Upper lobe of right lung (tissue), 1 donor: ENCODE measurements at places on chromosomes 1 and 21. TPM values are rescaled to one million over a fixed set of nuclear protein-coding genes. Genes with fewer than 3 reads are reported as not detected.

TNN gene
- total RNA-seq, result not detected

DMBX1 gene
- not detected for total RNA-seq

NDUFS5 gene
- 154 TPM for total RNA-seq

RAB4A gene
- 47.1 TPM for total RNA-seq

PDZK1 gene
- 0.67 TPM for total RNA-seq

HSF2BP gene
- 0.41 TPM for total RNA-seq

DNA sequence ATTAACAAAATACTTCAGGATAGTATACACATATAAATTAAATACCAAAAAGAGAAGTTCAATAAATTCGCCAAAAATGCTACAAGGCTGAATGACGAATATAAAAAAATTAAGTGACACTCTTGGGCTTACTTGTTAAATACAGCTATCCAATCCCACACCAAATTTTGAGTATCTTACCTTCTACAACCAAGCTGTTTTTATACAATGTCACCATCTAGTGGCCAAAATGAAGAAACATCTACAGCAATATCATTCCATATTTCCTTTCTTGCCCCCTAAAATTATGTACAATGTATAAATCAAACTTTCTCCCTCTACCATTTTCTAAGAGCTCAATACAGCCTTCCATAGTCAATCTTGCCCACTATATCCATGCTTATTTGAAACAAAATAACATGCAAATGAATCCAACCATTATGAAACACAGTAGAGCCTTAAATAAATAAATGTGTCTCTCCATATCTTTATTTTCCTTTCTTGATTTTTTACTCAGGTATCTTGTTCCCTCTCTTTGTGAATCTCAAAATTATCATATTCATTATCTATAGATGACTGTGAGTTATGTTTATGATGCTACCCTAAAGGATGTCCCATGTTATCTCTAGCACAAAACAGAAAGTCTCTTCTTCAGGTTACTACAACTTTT, 86.3 kb downstream of the ACBD6 start:
- H3K27me3 ChIP-seq, result no peaks in the 10 kb centered on the region
- no peak overlapping the region for H3K27ac ChIP-seq
- no peak overlapping the region for H3K4me3 ChIP-seq
- peaks cover 12% of the 10 kb centered on the region for H3K36me3 ChIP-seq

DNA sequence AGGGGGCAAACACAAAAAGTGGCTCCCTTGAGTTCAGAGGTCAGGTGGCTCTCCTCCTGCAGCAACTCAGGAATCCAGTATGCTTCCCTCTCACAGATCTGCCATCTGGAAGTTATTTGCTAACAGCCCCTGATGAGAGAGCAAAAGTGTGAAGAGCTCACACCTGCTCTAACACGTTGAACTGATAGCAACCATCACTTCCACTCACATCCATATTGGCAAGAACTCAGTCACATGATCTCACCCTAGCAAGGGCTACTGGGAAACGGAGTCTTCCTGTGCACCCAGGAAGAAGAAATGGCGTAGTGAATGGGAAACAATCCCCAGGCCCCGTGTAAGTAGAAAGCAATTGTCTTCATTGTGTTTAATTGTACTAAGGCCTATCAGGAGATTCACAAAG, 20.7 kb upstream of the SLC45A1 start:
- no peak overlapping the region for H3K27ac ChIP-seq
- DNase-seq, result no peak
- H3K36me3 ChIP-seq, result no peaks in the 10 kb centered on the region
- no peaks in the 10 kb centered on the region for H3K27me3 ChIP-seq

GRCh38 chr1:246647513-246647912, 76.7 kb upstream of the SCCPDH start:
- DNase-seq, result no peak
- H3K36me3 ChIP-seq, result peaks cover 56% of the 10 kb centered on the region
- H3K27me3 ChIP-seq, result no peaks in the 10 kb centered on the region
- no peak overlapping the region for H3K27ac ChIP-seq

DNA sequence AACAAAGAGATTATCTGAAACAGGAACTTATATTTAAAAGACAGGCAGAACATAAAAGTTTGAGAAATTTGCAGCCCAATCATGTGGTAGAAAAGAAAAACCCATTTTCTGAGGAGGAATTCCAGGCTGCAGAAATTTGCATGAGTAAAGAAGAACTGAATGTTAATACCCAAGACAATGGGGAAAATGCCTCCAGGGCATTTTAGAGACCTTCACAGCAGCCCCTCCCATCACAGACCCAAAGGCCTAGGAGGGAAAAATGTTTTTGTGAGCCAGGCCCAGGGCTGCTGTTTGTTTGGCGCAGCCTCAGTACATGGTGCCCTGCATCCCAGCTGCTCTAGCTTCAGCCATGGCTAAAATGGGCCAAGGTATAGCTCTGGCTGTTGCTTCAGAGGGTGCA, 554.3 kb upstream of the CHRM3 start:
- H3K27ac ChIP-seq, result no peak overlapping the region
- H3K27me3 ChIP-seq, result no peaks in the 10 kb centered on the region

- H3K36me3 ChIP-seq, result no peaks in the 10 kb centered on the region
- peaks cover 4% of the 10 kb centered on the region for H3K4me1 ChIP-seq
- H3K27ac ChIP-seq, result no peak overlapping the region
- no peak for DNase-seq
- no peak overlapping the region for H3K4me3 ChIP-seq
These were observed 106.3 kb downstream of the EDEM3 start for GRCh38 chr1:184648160-184648855.

- DNase-seq, result no peak
- H3K4me3 ChIP-seq, result no peak overlapping the region
- no peaks in the 10 kb centered on the region for H3K27me3 ChIP-seq
- no peaks in the 10 kb centered on the region for H3K4me1 ChIP-seq
- no peak overlapping the region for H3K27ac ChIP-seq
- H3K36me3 ChIP-seq, result no peaks in the 10 kb centered on the region
These were observed 38.6 kb upstream of the ADGRL4 start for GRCh38 chr1:79044974-79045650.

DNA sequence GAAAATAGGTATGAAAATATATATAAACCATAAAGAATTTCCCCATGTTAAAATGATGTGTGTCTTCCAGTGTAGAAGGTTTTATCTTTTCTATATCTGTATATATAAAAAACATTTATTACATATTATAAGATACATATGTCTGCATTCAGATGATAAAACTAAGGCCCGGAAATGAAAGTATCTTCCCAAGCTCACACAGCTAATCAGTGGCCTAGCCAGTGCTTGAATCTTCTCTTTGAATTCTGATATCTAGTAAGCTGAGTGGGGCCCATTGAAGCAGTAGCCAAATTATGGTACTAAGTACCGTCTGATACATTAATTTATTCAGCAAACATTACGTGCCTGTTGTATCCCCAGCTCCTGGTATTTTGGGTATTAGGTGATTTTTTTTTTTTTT, 28.6 kb downstream of the UCK2 start:
- no peak for DNase-seq
- H3K4me3 ChIP-seq, result no peak overlapping the region
- no peaks in the 10 kb centered on the region for H3K36me3 ChIP-seq
- peaks cover 7% of the 10 kb centered on the region for H3K4me1 ChIP-seq
- H3K27me3 ChIP-seq, result no peaks in the 10 kb centered on the region

DNA sequence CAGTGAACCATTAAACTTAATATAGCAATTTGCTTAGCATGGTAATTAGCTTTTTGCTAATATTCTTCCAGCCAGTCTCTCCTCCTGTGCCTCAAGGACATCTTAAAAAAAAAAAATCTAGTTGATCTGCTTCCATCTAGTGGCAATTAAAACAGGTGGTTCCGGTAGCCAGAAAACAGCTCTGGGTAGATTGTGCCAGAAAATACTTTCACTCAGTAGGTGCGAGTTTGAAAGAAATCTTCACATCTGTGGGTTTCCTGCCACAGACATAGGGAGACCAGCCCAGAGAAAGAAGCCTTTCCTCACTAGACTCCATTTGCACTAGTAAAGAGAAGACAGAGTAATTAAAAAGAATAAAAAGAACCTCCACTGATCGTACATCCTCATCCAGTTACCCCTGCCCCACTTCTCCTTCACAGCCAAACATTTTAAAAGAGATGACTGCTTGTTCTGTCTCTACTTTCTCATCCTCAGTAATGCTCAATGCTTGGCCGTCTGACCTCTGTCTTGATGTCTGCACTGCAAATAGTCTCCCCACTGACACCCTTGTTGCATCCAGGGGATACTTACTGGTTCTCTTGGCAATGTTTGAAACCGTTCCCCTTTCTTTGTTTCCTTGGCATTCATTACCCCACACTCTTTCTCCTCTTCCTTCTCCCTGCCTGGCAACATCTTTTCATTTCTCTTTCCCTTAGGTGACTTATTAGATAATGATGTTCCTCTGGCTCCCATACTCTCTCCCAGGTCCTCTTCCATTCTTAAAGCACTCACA, 16.9 kb downstream of the SELL start:
- no peak for DNase-seq

DNA sequence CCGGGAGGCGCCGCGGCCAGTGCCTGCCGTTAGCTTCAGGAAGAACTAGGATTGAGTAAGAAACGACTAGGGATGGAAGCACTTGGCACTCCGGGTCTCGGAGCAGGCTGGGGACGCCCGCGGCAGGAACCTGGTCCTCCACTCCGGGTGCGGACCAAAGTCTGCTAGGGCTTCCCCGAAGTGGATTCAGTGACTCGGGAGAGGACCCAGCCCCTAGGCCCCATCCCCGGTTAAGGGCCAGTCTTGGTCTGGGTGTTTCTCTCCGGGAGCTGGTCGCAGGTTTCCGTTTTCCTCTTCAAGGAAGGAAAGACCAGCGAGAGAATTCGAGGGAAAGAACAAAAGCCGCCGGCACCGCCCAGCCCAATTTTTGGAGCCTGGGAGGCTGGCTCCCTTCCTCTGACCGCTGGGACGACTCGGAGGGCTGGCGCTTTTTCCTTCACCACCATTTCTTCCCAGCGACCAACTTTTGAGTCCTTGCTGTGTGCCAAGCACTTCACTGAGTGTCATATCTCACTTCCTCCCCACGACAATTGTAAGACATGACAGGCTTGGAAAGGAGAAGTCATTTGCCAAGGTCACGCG, 16.8 kb upstream of the STMN1 start:
- H3K27ac ChIP-seq, result peak overlapping the region; percentile 86
- H3K36me3 ChIP-seq, result no peaks in the 10 kb centered on the region
- H3K4me1 ChIP-seq, result peaks cover 8% of the 10 kb centered on the region

- H3K27me3 ChIP-seq, result no peaks in the 10 kb centered on the region
- no peak for DNase-seq
- H3K27ac ChIP-seq, result no peak overlapping the region
- H3K36me3 ChIP-seq, result no peaks in the 10 kb centered on the region
- H3K4me3 ChIP-seq, result no peak overlapping the region
These were observed 119.6 kb upstream of the CACYBP start for GRCh38 chr1:174880171-174880570.

DNA sequence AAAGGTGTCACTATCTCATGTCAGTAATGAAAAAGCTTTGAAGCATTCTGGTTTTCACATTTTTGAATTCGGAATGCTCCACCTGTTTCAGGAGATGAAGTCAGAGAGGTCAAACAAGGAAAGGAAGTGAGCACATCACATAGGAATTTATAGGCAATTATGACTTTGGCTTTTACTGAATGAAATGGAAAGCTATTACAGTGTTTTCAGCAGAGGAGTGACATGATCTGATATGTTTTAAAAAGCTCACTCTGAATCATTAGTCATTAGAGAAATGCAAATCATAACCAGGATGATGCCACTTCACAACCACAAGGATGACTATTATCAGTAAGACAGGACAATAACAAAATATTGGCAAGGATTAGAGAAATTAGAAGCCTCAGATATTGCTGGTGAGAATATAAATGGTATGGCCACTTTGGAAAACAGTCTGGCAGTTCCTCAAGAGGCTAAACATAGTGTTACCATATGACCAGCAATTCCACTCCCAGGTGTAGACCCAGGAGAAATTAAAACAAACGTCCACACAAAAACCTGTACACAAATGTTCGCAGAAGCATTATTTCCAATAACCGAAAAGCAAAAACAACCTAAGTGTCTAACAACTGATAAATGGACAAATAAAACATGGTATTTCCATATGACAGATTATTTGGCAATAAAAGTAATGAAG, 7.5 kb downstream of the TAF1A start:
- H3K27me3 ChIP-seq, result no peaks in the 10 kb centered on the region
- peaks cover 21% of the 10 kb centered on the region for H3K4me1 ChIP-seq
- no peak overlapping the region for H3K4me3 ChIP-seq

DNA sequence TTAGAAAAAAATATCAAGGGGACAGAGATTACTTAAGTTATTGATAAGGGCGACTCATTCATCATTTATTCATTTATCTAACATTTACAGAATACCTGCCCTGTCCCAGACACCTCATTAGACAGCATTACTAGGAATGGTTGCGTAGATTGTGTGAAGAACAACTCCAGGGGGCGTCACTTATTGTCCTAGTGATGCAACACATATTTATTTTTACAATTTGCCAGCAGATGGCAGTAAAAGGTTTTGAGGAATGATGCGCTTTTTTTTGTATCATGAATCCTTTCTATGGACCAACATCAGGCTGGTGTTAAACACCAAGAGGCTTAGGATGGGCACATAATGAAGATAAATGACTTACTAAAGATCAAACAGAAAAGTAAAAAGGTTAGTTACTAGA, 5.5 kb downstream of the NCAM2 start:
- H3K4me1 ChIP-seq, result peaks cover 5% of the 10 kb centered on the region
- no peaks in the 10 kb centered on the region for H3K36me3 ChIP-seq
- no peaks in the 10 kb centered on the region for H3K27me3 ChIP-seq
- no peak overlapping the region for H3K4me3 ChIP-seq
- H3K27ac ChIP-seq, result no peak overlapping the region

DNA sequence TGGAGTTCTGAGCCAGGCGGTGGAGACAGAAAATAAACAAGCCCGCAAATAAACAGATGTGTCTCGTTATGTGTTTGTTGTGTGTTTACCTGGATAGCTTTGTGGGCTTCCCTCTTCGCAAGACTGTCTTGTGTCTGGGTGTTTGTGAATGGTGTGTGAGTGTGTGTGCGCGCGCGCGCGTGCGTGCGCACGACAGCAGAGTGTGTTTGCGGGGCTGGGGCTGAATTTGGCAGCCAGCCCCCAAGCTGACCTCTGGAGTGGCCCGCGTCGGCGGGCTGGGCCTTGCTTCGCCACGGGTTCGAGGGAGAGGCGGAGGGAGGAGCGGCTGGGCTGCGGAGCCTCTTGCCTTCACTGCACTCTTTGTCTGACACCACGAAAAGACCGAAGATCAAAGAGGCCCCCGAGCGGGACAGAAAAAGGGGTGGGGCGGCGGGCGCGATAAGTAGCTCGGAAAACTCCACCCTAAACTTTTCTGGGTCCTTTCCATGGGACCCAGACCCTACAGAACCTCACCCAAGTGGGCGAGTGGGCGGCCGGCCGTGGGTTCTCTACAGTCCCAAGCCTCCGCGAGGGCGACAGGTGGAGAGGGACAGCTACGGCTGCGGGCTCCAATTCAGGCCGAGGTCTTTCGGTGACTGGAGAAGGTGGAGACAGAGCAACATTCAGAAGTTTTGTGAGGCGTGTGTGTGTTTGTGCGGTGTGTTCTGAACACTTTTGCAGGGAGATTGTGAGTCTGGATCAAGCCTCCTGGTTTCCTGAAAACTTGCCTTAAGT, 14.5 kb downstream of the PAX7 start:
- H3K4me1 ChIP-seq, result peaks cover 3% of the 10 kb centered on the region
- no peak overlapping the region for H3K27ac ChIP-seq
- peaks cover 93% of the 10 kb centered on the region for H3K27me3 ChIP-seq
- no peak for DNase-seq
- H3K36me3 ChIP-seq, result no peaks in the 10 kb centered on the region
- no peak overlapping the region for H3K4me3 ChIP-seq
